Activated T-helper 1 cell treated with anti-CD3 and anti-CD28 coated beads, Interleukin-2, amount 50 U/mL, for 16 hours (primary cell): ENCODE measurements at places on chromosomes 5 and 9.

- no peak for DNase-seq
Measured at GRCh38 chr9:96116275-96117064, 185.5 kb downstream of the HSD17B3 start.

DNA sequence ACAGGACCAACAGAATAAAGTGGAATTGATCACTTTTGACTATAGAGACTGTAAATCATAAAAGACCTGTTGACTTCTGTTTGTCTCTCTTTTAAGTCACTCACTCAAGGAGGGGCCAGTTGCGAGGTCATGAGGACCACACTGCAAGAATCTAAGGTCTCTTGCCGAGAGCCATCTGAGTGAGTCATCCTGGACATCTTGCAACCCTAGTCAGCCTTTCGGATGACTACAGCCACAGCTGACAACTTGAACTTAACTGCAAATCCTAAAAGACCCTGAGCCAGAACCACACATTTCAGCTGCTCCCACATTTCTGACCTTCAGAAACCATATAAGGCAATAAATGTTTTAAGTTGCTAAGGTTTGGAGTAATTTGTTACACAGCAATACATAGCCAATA is 129.7 kb upstream of the RAD23B start:
- no peak for DNase-seq

DNA sequence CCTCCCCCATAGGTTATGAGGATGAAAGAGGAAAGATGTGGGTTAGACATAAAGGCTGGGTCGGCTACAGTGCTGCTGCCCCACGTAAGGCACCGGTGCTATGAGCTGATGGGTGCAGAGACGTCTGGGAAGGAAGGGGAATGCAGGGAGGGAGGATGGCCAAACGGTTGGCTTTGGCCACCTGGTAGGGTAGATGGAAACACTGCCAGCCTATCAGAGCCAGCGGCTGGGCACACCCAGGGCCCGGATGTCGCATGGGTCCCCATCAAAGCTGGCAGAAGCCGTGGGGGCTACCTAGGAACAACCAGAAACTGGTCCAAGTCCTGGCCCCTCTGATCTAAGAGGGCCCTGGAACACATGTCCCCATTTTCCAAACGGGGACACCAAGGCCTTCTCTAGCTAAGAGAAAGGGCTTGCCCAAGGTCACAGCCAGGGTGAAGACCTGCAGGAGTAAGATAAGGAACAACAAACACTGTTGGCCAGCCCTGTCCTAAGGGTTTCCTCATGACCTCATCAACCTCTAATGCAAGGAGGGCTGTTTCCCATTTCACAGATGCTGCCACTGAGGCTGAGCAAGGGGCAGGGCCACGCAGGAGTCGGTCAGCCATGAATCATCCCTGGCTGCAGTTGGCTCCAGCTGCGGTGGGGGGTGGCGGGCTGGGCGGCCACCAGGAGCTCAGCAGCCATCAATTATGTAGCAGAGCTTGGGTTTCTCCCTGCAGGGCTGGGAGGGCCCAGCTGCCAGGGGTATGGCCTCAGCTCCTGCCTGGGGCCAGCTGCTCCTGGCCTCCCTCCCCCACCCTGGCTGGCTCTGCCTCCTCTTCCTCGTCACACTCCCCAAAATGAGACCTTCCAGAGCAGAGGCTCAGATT is 4.9 kb downstream of the SH3GLB2 start:
- no peak for DNase-seq

DNA sequence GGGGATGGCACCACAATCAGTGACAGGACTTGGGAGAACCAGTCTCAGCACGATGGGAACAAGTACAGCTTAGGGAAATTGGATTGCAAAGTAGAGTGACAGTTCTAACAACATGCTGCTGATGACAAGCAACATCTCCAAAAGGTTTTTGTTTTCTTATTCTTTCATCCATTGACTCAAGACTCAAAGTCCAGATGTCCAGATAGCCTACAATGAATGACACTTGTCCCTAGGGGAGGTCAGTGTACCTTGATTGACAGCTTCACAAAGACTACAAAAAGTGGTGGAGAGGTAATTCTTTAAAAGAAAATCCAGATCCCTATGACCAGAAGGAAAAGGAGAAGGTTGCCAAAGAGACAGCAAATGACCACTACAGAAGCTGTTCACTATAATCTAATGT is 323.9 kb downstream of the TMEM232 start:
- DNase-seq = no peak

- no peak for DNase-seq
Measured at GRCh38 chr9:87107072-87107471, 159.8 kb upstream of the GAS1 start.

- DNase-seq = no peak
Measured at GRCh38 chr5:68325065-68325580, 109.6 kb downstream of the PIK3R1 start.

- no peak for DNase-seq
Measured at GRCh38 chr5:13250464-13251291, 693.8 kb downstream of the DNAH5 start.

- DNase-seq = no peak
Measured at GRCh38 chr9:34983209-34983608, 6.3 kb upstream of the DNAJB5 start.

DNA sequence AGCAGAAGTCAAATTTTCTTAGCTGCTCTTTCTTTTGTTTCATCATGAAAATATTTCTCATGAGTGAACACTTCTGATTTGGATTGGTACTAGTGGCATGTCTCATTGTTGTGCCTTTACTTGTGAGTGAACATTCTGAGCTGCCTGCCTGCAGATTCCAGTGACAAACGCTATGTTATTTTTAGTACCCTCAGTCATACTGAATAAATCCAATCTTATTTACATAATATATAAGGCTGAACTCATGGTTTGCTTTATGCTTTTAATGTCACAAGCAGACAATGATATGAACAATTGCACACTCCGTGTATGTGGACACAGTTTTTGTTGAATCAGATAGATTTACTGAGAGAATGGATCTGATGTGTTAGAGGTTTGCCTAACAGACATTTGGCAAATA is 67.8 kb downstream of the ACTBL2 start:
- DNase-seq = no peak

GRCh38 chr5:136655468-136655867 is 290.1 kb upstream of the TRPC7 start:
- no peak for DNase-seq

DNA sequence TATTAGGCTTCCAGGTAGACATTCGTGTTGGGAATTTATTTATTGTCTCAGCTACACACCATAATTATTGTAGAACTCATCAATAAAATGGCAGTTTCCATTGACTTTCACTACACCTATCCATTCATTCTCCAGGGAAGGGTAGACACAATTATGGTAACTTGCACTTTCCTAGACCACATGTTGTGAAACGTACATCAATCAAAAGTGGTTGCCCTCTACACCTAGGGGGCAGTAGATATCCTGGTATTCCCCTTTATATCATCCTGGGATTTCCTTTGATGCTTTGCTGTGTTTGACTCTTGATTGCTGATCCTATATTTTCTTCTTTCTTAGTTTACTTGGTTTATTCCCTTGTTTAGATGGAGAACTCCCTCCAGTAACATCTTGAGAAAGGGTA is 47.9 kb downstream of the ADGRV1 start:
- no peak for DNase-seq

DNA sequence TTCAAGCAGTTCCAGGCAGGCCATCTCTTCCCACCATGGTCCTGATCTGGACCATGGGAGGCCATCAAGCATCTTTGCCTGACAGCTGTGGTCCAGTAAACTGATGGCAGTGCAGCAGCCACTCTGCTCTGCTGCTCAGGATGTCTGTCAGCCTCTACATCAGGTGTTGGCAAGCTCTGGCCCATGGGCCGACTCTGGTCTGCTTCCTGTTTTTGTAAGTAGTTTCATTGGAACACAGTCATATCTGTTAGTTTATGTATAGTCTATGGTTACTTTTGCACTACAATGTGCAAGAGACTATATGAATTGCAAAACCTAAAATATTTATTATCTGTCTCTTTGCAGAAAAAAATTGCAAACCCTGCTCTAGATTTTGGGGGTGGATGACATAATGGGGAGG is 225.0 kb downstream of the KCTD16 start:
- no peak for DNase-seq

DNA sequence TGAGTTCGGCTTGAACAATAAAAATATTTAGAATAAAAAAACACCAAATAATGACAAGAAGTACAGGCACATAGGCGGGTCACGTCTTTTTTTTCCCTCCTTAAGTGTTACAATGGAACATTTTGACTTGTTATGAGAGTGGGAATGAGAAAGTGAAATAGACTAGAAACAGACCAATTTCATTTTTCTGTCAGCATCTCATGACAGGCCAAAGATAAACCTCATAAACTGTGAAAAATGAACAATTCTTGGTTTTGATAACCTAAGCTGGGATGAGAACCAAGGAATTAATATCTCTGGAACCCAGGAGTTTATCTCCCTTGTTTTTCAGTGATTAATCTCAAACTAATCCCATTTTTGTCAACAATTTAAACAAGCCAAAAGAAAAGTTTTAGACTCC is 299.5 kb downstream of the SLIT3 start:
- DNase-seq = no peak

GRCh38 chr9:38686933-38687332 is 33.0 kb downstream of the FAM240B start:
- DNase-seq = no peak

DNA sequence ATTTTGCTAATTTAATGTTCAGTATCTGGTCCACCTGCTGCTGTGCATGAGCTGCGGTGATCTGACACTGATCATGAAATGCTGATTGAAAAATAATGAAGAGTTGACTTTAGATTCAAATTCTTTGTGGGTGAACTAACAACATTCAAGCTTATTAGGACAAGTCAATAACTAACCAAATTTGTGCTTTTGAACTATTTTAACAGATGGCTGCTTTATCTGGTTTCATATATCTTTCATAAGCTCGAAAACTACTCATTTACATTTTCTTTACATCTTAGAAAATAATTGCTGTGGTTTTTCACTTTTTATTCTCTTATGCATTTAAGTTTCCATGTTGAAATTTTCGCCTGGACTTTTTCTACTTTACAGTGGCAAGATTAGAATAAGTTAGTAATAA is 274.8 kb upstream of the CCNG1 start:
- DNase-seq = no peak
